Retina (tissue), 1 donor: ENCODE measurements at places on chromosomes 7 and 10.

GRCh38 chr7:39414224-39415035 lies 151.8 kb upstream of the YAE1 start:
- DNase-seq = peak; percentile 80

GRCh38 chr7:148773334-148773733 lies 74.6 kb downstream of the CUL1 start:
- DNase-seq = peak; percentile 56

- DNase-seq = no peak
Observed at GRCh38 chr7:17146621-17147020, 151.8 kb upstream of the AHR start.

GRCh38 chr7:33677556-33677955 lies 227.8 kb upstream of the BMPER start:
- no peak for DNase-seq

DNA sequence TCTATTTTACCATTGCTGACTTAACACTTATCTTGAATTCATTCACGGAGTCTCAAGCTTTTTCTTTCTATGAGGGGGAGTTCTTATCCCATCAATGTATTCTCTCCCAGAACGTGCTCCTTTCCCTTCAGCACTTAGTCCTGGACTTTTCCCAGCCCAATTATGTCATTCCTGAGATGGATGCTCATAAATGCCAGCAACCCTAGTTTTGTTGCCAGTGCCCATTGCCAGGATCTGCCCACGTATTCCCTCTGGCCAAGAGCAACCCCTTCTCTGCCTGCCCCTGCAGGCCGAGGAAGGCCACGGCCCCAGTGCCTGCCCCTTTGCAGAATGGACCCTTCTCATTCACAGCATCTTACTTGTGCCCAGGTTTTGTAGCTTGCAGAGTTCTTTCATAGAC lies 67.4 kb upstream of the PPP1R3C start:
- no peak for DNase-seq

DNA sequence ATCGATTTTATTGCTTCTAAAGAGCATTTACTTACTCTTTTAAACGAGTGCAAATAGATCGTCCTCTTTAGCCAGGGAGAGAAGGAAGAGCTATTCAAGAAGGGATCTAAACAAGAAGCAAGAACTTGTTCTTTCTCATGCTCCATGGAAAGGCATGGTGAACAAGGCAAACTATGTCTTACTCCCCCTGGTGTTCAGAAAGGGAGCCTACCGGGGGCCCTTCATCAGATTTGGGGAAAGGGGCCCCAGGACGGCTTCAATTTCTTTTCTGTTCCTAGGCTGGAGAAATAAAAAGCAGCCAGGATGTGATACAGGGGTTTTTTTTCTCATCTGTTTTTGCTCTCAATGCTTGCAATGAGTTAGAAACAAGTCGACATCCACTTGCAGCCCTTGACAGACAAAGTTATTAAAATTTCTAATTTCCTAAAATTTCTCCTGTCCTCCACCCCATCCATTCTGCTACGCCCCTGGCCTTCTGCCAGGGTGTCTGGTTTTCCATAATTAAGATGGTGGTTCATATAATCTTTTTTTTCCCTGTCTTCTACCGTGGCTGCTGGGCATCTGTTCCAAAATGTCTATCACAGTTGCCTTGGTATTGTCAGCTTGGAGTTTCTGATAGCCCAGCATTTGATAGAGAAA lies 214.4 kb downstream of the CREB5 start:
- peak; percentile 11 for DNase-seq

DNA sequence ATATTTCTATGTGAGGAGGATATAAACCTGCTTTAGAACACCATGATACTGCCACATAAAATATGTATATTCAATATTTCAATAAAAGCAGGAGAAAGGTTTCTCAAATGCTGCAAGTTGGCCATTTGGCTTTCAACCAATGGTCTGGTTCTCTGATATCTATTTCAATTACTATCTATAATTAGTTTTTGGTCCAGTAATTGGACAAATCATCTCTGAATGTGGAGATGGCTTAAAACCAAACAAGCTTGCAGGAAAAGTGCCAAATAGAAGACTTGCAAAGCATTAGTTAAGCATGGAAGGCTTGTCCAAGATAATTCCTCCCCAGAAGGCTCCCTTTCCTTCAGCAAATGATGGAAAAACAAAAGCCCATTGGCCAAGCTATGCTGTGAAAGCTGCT lies 140.1 kb downstream of the CPEB3 start:
- DNase-seq = no peak

DNA sequence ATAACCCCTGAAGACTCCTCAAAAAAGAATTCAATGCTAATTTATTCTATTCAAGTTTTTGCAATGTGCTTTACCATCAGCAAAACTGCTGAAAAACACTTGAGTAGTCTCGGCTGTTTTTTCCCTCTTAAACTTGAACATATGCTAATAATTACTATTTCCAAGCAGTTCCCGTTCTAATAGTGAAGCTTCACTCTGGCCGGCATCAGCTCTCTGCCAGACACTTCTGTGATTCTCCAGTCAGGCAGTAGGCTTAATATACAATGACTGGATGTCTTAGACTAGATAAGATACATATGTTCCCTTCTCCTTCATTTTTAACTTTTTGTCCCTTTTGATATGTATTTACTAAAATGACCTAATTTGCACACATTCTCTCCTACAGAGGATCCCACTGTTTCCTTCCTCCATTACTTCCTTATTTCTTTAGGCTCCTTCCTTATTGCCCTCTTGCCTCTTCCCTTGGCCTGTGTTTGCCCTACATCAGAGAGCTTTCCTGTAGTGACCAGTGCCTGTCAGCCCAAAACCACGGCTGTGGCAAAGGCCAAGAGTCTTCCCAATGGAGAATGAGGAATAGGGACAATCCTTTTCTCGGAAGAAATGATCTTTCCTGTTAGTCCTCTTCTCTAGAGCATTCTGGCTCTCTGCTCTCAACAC lies 23.5 kb downstream of the HEPACAM2 start:
- DNase-seq = no peak

GRCh38 chr10:649445-649797 lies 40.0 kb downstream of the DIP2C start:
- DNase-seq = no peak
